Thymus (tissue), 14 donors: ENCODE measurements at places on chromosomes 12 and 14. TPM values are rescaled to one million over a fixed set of nuclear protein-coding genes. Genes with fewer than 3 reads are reported as not detected.

DNA sequence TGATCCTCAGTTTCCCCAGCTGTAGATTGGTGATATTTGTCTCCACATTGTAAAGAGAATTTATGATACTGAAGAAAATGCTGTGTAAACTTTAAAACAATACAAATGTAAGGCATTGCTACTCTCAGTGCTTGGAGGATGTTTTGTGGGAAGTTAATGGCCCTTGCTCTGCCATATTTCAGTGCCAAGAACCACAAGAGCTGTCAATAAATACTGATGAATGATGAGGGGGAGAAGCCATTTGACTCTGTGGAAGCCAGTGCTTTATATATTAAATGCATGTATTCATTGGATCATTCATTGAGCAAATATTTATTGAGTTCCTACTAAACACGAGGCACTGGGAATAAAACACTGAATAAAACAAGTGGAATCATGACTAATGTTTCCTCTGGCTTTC is 30.8 kb downstream of the CACNA1C start:
- no peak overlapping the region for H3K4me3 ChIP-seq
- no peaks in the 10 kb centered on the region for H3K4me1 ChIP-seq
- H3K27ac ChIP-seq: no peak overlapping the region
- no peaks in the 10 kb centered on the region for H3K36me3 ChIP-seq

DNA sequence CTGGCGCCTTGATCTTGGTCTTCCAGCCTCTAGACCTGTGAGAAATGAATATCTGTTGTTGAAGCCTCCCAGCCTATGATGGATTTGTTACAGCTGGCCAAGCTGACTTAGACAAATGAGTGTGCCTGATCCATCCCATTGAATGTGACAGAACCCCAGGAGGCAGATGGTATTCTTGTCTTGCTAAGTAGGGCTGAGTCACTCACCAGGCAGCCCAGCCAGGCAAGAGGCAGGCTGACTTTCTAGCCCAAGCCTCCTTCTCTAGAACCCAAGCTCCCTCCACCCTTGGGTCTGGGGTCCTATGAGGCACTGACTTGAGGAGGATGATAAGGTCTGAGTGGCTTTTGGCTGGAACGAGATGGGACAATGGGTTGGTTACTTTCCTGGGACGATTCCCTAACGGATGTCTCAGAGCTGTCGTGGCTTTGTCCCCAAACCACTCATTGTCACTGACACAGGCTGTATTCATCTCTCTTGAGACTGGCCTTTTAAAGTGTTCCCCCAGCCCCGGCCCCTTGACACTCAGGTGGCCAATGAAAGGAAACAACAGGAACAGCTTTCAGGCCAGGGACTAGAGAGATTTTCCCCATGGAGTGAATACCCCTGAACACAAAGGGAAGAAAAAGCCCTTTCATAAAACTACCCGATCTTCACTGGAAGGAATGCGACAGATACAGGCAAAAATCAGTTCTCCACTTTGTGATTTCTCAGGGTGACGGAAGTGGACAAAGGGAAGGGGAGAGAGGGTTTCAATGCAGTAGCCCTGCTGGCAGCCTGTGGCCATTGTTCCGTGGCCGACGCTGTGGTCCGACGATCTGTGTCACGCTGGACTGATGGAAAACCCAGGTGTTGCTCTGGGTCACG is 264.2 kb downstream of the AACS start:
- H3K36me3 ChIP-seq: no peaks in the 10 kb centered on the region
- H3K4me1 ChIP-seq: no peaks in the 10 kb centered on the region
- no peak overlapping the region for H3K4me3 ChIP-seq
- DNase-seq: no peak

- H3K4me1 ChIP-seq: no peaks in the 10 kb centered on the region
- no peaks in the 10 kb centered on the region for H3K27me3 ChIP-seq
- no peak overlapping the region for H3K4me3 ChIP-seq
- no peak for DNase-seq
- no peaks in the 10 kb centered on the region for H3K36me3 ChIP-seq
Observed at GRCh38 chr14:71341156-71341555, 433.9 kb downstream of the PCNX1 start.

DNA sequence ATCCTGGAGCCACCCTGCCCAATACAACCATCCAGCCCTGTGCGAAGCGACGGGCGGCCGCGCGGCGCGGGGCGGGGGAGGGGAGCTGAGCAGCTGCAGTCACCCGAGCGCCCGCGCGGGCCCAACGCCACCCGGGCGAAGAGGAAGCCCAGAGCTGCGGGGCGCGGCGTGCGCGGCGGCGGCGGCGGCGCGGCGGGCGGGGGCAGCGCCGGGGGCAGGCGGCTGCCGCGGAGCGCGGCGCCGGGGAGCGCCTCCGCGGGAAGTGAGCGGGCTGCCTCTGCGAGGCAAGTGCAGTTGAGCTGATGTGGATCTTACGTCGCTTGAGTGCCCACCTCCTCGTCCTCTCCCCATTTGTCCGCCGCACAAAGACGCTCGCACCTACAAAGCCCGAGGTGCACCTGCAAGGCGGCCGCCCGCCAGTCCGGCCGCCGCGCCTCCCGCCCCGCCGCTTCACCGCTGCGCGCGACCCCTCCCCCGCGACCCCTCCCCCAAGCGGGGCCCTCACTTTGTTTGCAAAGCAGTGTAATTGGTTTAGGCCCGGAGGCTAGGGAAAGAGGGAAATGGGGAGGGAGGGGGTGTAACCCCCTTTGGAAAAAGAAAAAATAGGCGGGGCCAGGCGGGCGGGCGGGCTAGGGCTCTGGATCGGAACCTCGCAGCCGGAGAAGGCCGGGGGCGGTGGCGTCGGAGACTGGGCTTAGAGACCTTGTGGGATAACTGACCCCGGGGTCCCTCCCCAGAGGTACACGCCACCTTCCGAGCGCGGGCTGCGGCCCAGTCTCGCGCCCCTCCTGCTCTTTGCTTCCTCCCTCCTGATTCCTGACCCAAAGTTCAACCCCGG is at the start of the genes FOXA1 and TTC6:
Gene FOXA1, minus strand, starts transcription at position 279 of the 838 bp plus-strand sequence. Its CDS starts 277 bp downstream, at position 2.
Gene TTC6, plus strand, starts transcription at position 659 of the 838 bp plus-strand sequence. CDS start 26,436 bp downstream, outside the sequence.
- H3K4me3 ChIP-seq: peak within 1 kb of the TSS; percentile 34
- no peak within 1 kb of the TSS for H3K27ac ChIP-seq
- no peaks in the 10 kb centered on the region for H3K4me1 ChIP-seq
- no peak for DNase-seq

DNA sequence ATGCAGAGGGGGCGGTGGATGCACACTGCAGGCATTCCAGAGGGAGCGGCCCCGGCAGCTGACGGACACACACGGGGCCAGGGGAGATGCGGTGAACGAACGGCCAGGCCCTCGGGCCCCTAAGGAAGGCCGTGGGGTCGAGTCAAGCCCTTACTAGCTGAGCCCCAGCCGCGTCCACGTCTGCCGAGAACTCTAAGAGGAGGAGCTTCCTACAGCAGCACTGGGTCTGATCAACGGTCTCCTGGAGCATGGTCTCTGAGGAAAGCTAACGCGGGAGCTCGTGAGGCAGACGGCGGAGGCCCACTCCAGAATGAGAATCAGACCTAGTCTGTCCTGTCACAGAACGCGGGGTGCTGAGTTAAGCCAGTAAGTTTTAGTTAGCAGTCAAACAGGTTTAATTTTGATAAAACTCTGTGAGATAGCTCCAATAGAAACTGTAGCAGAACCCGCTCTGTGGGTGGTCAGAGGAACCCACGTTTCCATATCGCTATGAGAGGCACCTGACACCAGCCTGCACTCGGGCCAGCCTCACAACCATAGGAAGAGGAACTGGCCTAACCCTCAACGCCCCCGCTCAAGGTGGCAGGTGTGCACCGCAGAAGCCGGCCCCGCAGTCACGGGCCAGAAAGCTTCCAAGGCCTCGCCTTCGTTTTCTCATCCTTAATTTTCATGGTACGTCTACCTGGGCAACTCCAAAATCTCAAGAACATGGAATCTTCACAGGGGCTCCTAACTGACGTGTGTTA is 55.5 kb downstream of the CDC42BPB start:
- no peak overlapping the region for H3K27ac ChIP-seq
- H3K27me3 ChIP-seq: no peaks in the 10 kb centered on the region
- no peaks in the 10 kb centered on the region for H3K36me3 ChIP-seq
- DNase-seq: no peak

DNA sequence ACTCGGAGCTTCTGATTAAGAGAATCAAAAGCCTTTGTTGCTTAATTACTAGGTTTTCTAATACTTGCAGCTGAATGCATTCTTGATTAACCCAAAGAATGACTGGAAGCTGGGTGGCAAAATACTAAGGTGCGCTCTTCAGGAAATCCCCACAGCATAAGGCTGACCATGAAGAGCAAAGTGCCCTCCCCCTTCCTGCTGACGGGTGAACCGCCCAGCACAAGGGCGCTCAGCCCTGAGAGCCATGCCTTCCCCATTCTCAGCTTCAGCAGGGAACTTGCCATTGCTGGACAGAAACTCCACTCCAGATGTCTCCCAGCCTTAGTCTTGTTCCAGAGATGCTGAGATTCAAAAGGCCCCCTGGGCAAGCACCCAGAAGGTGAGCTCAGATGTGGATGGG is 27.2 kb upstream of the FBRSL1 start:
- peaks cover 23% of the 10 kb centered on the region for H3K4me1 ChIP-seq
- H3K27me3 ChIP-seq: peaks cover 3% of the 10 kb centered on the region
- H3K36me3 ChIP-seq: no peaks in the 10 kb centered on the region
- no peak for DNase-seq
- H3K4me3 ChIP-seq: no peak overlapping the region
- no peak overlapping the region for H3K27ac ChIP-seq

CELA1 gene
- 0.09 TPM for total RNA-seq
